ENCODE measurements at places on chromosomes 7 and 10.

DNA sequence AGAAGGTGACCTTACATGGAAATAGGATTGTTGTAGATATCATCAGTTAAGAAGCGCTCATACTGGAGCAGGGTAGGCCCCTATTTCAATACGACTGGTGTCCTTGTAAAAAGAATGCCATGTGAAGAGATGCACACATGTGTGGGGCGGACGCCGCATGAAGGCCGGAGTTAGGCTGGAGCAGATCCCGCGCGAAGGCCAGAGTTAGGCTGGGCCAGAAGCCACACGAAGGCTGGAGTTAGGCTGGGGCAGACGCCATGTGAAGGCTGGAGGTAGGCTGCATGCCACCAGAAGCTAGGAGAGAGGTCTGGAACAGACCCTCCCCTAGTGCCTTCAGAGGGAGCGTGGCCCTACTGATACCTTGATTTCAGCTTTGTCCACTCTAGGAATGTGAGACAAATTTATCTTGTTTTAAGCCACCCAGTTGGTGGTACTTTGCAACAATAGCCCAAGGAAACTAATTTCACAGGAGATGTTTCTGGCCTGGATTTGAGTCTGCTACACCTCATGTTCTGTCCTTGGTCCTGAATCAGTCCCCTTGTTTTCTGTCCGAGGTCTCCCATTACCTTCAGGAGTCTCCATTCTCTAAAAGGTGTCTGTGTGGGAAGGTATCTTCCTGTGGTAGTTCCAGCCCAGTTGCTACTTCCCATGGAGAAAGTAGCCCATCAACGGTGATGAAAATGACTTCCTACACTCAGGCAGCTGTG, 585.8 kb downstream of the LRMDA start:
- DNase-seq: no peak

GRCh38 chr10:79547973-79548372, 12.2 kb downstream of the SFTPA2 start:
- peak; percentile 29 for DNase-seq

GRCh38 chr10:116271593-116272439, 1.2 kb downstream of the GFRA1 start:
- no peak for DNase-seq

DNA sequence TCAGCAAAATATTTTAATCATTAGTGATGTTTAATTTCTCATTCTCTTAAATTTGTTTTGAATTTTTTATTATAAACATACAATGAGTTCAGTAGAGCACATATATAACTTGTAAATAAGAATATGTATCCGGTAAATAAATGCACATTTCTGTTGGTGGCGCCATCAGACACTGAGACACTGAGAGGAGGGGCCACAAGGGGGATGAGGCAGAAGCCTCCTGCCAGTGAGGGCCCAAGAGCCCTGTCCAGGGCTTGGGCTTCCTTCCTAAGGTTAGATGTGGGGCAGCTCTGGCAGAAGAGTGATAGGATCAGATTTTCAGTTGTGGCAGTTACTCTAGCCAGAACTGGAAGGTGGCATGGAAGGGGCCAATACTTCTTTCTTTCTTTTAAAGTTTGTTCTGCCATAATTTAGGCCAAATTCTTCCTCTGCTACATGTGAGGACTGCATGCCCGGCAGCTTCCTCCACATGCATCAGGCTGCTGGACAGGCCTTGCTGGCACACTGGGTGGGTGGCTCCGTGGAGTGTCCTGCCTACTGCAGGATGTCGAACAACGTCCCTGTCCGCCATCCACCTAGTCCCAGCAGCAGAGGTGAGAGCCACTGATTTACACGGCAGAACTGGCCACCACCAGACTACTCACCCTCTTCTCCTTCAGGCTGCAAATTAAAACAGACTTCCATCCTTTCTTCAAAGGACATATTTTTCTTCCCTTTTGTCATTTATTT, 13.2 kb downstream of the PTPRN2 start:
- DNase-seq: no peak

GRCh38 chr7:151780631-151781030, 96.3 kb downstream of the PRKAG2 start:
- no peak for DNase-seq

- DNase-seq: no peak
Measured at GRCh38 chr10:47222461-47222860, 77.5 kb upstream of the GDF10 start.

DNA sequence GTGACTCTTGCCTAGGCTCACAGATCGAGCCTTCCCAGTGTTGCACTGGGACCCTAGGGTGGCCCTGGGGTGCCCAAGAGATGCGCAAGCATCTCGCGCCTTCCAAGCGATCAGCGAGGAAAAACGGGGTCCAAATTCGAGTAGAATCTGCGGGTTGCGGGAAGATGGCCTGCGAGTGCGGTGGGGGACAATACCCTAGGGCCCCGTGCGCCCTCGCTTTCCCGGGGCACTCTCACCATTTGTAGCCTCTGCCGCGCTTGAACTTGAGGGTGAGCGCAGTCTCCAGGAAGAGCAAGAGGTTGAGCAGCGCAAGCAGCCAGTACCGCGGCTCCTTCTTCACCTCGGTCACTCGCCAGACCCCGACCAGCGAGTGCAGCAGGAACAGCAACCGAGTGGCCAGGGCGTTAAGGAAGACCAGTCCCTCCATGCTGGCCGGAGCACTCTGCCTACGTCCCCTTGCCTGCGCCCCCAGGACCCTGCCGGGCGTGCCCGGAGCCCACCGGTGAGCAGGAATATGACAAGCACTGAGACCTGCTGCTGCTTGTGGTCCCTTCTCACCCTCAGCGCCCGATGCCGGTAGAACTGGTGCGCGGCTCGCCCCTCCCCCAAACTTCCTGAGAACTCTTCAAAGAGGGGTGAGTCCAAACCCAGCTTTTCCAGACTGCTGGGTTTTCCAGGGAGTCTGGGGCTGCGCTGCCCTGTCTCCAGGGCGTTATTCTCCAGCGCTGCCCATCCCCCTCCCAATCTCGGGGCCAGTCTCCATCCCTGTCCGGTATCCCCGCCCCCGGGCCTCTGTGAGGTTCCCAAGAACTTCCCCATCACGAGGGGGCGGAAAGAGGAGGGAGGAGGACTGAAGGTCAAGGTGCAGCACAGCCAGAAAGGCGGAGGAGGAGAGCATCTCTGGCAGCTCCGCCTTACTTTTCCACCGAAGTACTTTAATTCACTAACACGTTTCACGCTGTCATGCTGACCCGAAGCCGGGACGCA, at the start of gene TMEM26:
Gene TMEM26, minus strand, starts transcription at position 727 of the 987 bp plus-strand sequence. Its CDS starts 300 bp downstream, at position 427.
- no peak for DNase-seq

- DNase-seq: no peak
Measured at GRCh38 chr10:58723966-58724365, 211.3 kb downstream of the BICC1 start.

- no peak for DNase-seq
Measured at GRCh38 chr10:124532106-124532641, 70.6 kb downstream of the LHPP start.

DNA sequence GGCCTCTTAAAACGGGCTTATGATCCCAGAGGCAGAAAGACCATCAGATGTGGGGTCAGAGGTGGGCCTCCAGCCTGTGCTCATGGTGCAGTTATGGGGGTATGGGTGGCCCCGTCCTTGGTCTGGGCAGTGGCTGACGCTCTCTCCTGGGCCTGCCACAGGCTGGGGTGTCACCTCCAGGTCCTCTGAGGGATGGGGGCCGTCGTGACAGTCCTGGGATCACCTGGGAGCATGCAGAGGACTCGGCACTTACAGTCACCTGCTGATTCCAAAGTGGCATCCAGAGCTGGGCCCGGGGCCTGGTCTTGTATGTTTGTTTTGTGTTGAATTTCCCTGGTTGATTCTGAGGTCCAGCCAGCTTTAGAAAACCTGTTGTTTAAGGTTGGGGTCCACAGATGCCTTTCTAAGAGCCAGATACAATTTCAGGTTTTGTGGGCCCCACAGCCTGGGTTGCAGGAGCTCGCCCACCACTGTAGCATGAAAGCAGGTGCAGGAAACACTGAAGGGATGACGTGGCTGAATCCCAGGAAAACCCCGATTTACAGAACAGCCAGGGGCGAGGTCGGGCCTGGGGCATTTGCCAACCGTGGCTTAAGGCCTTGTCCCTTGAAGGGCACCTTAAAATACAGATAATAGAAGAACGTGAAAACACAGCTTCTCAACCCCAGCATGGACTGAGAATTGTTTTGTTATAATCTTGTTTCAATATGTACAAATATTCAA, 170.7 kb upstream of the PPP2R2D start:
- no peak for DNase-seq

DNA sequence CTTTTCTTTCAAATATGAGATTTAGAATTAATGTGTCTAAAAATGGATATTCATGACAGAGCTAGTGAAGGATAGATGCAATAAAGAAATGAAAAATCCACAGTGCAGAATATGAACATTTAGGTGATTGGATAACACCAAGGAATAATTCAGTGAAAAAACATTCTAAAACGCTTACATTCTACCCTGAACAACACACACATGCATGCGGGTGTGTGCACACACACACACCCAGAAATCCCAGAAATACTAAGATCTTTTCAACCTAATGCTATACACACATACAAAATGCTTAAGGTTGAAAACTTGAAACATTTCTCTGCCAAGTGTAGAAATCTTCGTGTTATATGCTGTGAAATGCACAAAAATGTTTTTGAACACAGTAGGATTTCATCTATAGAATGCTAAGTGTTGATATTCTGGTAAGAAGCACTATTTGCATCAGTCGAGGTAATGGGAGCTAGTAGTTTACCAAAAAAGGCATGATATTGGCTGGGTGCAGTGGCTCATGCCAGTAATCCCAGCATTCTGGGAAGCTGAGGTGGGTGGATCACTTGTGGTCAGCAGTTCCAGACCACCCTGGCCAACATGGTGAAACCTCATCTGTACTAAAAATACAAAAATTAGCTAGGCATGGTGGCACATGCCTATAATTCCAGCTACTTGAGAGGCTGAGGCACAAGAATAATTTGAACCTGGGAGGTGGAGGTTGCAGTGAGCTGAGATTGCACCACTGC, 600.6 kb downstream of the PHTF2 start:
- no peak for DNase-seq

DNA sequence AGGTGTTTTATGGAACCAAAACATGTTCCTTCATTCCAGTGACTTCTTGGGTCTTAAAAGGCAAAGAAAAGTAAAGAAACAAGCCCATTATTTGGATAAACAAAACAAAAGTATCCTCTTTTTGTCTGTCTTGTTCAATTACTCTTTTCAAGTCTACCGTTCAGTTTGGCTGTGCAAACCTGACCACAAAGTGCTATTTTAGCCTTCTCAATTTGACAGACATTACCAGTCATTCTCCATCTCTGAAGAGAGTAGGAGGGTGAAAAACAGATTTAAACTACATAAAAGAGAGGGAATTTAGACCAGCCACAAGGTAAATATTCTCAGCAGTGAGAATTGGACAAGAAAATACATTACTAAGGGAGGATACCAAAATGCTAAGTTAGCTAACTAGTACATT, 145.2 kb downstream of the GRM3 start:
- no peak for DNase-seq

DNA sequence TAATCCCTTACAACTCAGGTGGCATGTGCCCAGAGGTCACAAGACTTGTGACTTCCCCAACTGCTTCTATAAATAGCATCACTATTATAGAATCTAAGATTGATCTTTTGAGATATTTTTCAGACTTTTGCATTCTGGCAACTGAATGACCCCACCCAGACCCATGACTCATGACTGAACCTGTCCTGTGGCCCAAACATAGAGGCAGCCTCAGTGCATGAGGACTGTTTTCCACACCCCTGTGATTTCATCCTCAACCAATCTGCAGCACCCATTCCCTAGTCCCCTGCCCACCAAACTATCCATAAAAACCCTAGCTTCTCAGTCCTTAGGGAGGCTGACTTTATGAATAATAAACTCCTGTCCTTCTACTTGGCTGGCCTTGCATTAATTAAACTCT, 84.5 kb downstream of the MICU1 start:
- no peak for DNase-seq

DNA sequence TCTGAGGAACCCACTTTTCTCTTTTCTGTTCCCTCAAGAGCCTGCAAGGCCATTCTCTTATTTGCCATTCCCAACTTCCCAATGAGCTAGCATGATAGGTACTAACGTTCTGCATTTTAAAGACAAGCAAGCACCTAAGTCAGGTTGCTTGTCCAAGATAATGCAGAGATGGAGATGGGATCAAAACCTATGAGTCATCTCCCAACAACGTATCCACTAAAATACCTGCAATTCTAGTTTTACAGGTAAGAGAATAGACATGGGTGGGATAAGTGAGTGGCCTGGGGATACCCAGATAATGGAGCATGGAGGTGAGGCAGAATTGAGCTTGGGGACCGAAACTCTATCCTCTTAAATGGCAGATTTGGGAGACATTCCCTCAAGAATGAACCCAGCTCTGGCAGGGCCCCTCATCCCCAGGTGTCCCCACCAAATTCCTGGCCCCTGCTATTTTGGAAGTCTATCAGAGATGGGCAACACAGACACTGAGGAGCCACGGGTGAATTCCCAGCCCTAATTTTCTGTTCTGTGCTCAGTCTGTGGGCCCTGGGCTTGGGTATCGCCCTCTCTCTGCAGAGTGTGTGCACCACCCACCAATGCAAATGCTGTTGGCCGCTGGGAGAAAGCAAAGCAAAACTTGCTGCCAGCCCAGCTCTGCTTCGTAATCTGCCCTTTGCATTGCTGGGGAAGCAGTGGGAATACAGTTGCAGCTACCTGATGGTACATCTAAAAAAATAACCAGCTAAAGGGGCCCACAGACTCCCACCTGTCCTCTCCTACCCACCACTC, 98.3 kb downstream of the KCNMA1 start:
- DNase-seq: no peak

DNA sequence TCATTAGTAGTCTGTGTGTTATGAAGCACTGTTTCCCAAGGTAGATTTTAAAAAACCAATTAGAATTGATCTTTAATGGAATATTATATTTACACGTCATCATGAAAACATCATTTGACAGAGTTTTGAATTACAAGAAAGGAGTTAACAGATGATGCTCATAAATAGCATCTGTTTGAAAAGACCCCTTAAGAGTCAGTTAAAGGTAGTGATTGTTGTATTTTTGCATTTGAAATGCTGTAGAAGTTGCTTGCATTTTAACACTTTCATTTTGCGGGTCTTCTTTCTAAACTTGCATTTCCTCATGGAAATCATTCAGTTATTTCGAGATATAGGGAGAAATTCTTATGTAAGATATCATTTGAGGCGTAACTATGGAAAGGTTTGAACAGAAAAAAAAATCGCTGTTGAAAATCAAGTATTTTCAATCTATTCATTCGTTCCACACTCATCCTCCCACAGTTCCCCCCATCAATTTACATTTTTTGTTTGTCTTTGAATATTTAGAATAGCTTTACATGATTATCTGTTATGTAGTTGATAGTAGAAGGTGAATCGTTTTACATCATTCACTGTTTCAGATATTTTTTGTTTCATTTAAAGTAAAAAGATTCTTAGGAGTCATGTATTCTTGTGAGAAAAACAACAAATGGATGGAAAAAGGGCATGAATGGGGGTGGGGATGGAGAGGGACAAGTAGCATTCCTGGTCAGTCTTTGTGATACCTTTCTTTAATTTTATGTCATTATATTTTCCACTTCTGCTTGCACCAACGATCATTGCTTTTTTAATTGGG, 3.0 kb upstream of the SKIDA1 start:
- no peak for DNase-seq

- DNase-seq: no peak
Measured at GRCh38 chr10:133215586-133215985, 14.4 kb upstream of the UTF1 start.
